Neural crest cell (in vitro differentiated cells): ENCODE measurements at places on chromosomes 16 and 17. TPM values are rescaled to one million over a fixed set of nuclear protein-coding genes. Genes with fewer than 3 reads are reported as not detected.

GRB7 gene
- not detected in 2 replicates for total RNA-seq

ZNF624 gene
- total RNA-seq = 12.1 and 12.6 TPM in 2 replicates

KCNH6 gene
- 0.12 TPM in 1 of 2 replicates, not detected in the other for total RNA-seq

RPRML gene
- total RNA-seq = 1.6 and 1.8 TPM in 2 replicates

BRICD5 gene
- total RNA-seq = 31.2 and 32.0 TPM in 2 replicates

CDH13 gene
- 1.1 and 1.4 TPM in 2 replicates for total RNA-seq

NECAB2 gene
- 16.2 and 19.6 TPM in 2 replicates for total RNA-seq

DNA sequence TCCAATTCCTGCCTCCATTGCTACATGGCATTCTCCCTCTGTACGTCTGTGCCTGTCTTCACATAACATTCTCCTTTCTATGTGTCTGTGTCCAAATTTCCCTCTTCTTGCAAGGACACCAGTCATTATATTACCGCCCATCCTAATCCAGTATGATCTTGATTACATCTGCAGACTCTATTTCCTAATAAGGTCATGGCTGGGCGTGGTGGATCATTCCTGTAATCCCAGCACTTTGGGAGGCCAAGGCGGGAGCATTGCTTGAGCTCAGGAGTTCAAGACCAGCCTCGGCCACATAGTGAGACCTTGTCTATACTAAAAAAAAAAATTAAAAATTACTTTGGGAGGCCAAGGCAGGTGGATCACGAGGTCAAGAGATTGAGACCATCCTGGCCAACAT is 5.0 kb upstream of the PRR14 start:
- no peak overlapping the region for H3K27ac ChIP-seq
- DNase-seq = no peak
- H3K36me3 ChIP-seq = no peaks in the 10 kb centered on the region
- no peak overlapping the region for H3K4me3 ChIP-seq
- H3K27me3 ChIP-seq = no peaks in the 10 kb centered on the region

DNA sequence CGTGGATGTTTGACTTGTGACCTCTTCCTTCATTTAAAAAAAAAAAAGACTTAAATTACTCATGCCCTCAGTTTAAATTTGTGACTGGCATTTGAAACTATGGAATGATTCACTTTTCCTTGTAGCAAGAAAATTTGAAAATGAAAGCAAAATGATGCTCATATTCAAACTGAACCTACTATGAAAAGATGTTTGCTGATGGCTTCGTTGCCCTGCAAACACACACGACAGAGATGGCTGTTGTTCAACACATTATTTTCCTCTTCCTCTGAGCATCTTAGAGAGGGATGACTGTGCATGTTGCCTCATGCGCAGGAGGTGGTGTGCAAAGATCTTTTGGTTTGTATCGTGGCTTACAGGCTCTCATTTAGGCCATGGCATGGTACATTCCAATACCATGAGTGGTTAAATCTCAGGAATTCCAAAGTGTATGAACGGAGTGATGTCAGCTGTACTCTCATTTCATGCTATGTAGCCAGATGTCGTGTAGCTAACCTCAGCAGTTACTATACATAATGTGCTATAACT is 164.5 kb downstream of the PRKCA start:
- no peak overlapping the region for H3K4me3 ChIP-seq
- no peaks in the 10 kb centered on the region for H3K36me3 ChIP-seq
- peaks cover 53% of the 10 kb centered on the region for H3K4me1 ChIP-seq
- H3K27me3 ChIP-seq = no peaks in the 10 kb centered on the region
- DNase-seq = no peak

GRCh38 chr17:15917438-15918027 is 27.4 kb upstream of the ADORA2B start:
- H3K27ac ChIP-seq = no peak overlapping the region
- no peaks in the 10 kb centered on the region for H3K36me3 ChIP-seq

GRCh38 chr16:3152277-3152990 is 17.6 kb downstream of the ZNF213 start:
- peak overlapping the region; percentile 94 for H3K4me3 ChIP-seq
- DNase-seq = peak; percentile 94
- peaks cover 11% of the 10 kb centered on the region for H3K36me3 ChIP-seq
- H3K4me1 ChIP-seq = peaks cover 31% of the 10 kb centered on the region
- H3K27ac ChIP-seq = no peak overlapping the region
- peaks cover 61% of the 10 kb centered on the region for H3K27me3 ChIP-seq

GRCh38 chr17:82149401-82150099 is 51.5 kb upstream of the FASN start:
- H3K4me3 ChIP-seq = no peak overlapping the region
- H3K4me1 ChIP-seq = peaks cover 4% of the 10 kb centered on the region
- no peak for DNase-seq
- H3K27ac ChIP-seq = no peak overlapping the region
- H3K27me3 ChIP-seq = peaks cover 3% of the 10 kb centered on the region

- H3K27ac ChIP-seq = no peak overlapping the region
- H3K36me3 ChIP-seq = no peaks in the 10 kb centered on the region
- peaks cover 2% of the 10 kb centered on the region for H3K4me1 ChIP-seq
- peaks cover 4% of the 10 kb centered on the region for H3K27me3 ChIP-seq
- DNase-seq = no peak
Measured at GRCh38 chr16:50304467-50305440, 38.4 kb downstream of the ADCY7 start.

GRCh38 chr17:35167666-35168065 is 20.0 kb downstream of the UNC45B start:
- no peak overlapping the region for H3K4me3 ChIP-seq
- H3K27ac ChIP-seq = no peak overlapping the region
- peaks cover 13% of the 10 kb centered on the region for H3K27me3 ChIP-seq
- no peaks in the 10 kb centered on the region for H3K36me3 ChIP-seq
- no peaks in the 10 kb centered on the region for H3K4me1 ChIP-seq

DNA sequence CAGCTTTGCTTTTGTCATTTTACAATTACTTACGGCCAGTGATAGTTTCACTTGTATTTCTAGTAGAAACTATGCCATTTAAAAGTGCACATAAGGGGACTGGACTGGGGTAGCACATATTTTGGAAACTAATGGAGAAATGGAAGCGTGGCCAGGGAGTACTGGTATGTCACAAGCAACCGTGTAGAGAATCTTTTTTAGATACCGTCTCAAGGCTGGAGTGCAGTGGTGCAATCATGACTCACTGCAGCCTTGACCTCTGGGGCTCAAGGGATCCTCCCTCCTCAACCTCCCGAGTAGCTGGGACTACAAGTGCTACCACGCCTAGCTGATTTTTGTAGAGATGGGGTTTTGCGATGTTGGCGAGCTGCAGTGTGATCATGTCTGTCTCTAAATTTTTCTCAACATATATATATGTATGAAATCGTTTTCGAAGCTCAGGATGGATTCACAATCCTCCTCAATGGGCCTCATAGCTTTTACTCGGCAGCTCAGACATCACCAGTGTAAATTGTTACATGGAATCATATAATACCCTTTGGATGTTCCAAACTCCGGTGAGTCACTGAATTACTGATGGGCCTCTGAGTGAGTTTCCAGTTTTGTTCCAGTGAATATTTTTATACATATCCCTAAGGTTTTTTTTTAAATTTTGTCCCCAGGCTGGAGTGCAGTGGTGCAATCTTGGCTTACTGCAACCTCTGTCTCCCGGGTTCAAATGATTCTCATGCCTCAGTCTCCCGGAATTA is 51.7 kb downstream of the ZNF778 start:
- peaks cover 29% of the 10 kb centered on the region for H3K36me3 ChIP-seq
- no peak overlapping the region for H3K27ac ChIP-seq
- H3K4me3 ChIP-seq = no peak overlapping the region
- H3K27me3 ChIP-seq = no peaks in the 10 kb centered on the region

GRCh38 chr16:22195695-22196558 is 10.2 kb upstream of the EEF2K start:
- peaks cover 29% of the 10 kb centered on the region for H3K4me1 ChIP-seq
- H3K4me3 ChIP-seq = peak overlapping the region; percentile 94
- H3K27me3 ChIP-seq = peaks cover 39% of the 10 kb centered on the region
- DNase-seq = peak; percentile 97

DNA sequence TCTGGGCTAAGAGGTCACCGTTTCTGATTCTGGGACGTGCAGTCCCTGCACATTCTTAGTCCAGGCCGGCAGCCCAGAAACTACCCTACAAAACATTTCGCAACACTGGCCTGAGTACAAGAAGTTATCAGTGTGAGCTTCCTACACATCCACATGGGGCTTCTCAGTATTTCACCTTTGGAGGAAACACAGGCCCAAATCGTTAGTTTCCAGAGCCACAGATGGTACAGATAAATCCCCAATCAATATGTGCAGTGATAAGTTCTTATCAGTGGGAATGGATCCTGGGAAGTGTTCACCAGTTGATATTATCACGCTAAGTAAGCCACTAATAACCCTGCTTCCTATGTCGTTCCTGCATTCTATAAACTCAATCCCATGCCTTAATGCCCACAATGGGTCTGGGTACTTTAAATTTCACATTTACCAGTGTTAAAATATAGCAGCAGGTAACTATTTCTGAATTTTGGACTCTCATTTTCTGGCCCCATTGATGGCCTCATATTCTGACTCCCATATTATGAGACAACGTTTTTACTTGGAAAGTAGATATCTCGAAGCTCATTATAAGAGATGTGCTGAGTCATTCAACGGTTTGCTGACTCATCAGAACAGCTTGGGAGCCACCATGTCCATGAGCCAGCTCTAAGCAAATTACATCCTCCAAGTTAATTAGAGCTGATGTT is 370.2 kb upstream of the MAF start:
- H3K4me1 ChIP-seq = no peaks in the 10 kb centered on the region
- H3K27me3 ChIP-seq = peaks cover 4% of the 10 kb centered on the region
- no peak overlapping the region for H3K4me3 ChIP-seq
- H3K36me3 ChIP-seq = no peaks in the 10 kb centered on the region
- H3K27ac ChIP-seq = no peak overlapping the region

DNA sequence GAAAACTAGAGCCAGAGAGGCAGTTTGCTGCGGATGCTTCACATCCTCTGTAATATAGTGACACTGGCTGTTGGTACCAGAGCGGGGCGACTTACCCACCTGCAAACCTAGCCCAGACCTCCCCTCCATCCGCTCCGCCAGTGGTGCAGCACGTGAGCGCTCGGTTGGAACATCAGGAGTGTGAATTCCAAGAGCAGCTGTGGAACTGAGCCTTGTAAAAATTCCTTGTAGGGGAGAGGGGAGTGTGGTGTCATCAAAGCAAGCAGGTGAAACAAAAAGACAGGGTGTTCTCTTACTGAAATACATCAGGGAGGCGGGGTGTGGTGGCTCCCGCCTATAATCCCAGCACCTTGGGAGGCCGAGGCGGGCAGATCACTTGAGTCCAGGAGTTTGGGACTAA is 51.3 kb downstream of the CCDC42 start:
- H3K4me1 ChIP-seq = peaks cover 26% of the 10 kb centered on the region
- no peak overlapping the region for H3K27ac ChIP-seq
- no peak for DNase-seq
- no peak overlapping the region for H3K4me3 ChIP-seq

- no peak for DNase-seq
- H3K4me3 ChIP-seq = no peak overlapping the region
- H3K27me3 ChIP-seq = no peaks in the 10 kb centered on the region
- H3K36me3 ChIP-seq = no peaks in the 10 kb centered on the region
- peaks cover 37% of the 10 kb centered on the region for H3K4me1 ChIP-seq
Measured at GRCh38 chr17:41771389-41772206, 14.9 kb downstream of the JUP start.

GRCh38 chr16:58339452-58339981 is 44.7 kb upstream of the PRSS54 start:
- no peaks in the 10 kb centered on the region for H3K27me3 ChIP-seq
- no peaks in the 10 kb centered on the region for H3K36me3 ChIP-seq
- no peak overlapping the region for H3K4me3 ChIP-seq
- H3K4me1 ChIP-seq = peaks cover 8% of the 10 kb centered on the region
- no peak for DNase-seq

DNA sequence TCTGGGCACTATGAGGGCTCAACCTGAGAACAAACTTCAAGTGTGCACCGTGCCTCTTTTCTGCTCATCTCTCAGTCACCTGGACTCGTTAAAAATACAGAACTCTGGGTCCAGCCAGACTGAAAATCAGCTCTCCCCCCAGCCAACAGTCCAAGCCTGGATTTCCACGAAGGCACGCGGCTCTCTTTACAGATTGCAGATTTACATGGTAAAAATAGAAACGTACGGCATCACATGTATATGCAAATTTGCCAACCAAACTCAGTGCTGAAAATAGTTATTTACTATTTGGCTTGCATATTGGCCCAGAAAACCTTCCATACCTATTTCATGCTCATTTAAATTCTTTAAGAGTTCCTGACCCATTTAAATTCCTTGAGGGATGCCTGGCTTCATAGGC is 315.8 kb downstream of the MAF start:
- no peak overlapping the region for H3K27ac ChIP-seq
- H3K4me1 ChIP-seq = peaks cover 11% of the 10 kb centered on the region
- no peak overlapping the region for H3K4me3 ChIP-seq
- H3K27me3 ChIP-seq = peaks cover 62% of the 10 kb centered on the region
- H3K36me3 ChIP-seq = no peaks in the 10 kb centered on the region

GRCh38 chr16:81696961-81697615 is 82.0 kb upstream of the PLCG2 start:
- H3K4me3 ChIP-seq = no peak overlapping the region
- peaks cover 8% of the 10 kb centered on the region for H3K36me3 ChIP-seq
- H3K4me1 ChIP-seq = peaks cover 52% of the 10 kb centered on the region
- peak overlapping the region; percentile 62 for H3K27ac ChIP-seq
